ENCODE measurements at places on chromosomes 1 and 21.

GRCh38 chr1:2391931-2392509 is 379 bp downstream of the RER1 start:
- DNase-seq, result no peak

DNA sequence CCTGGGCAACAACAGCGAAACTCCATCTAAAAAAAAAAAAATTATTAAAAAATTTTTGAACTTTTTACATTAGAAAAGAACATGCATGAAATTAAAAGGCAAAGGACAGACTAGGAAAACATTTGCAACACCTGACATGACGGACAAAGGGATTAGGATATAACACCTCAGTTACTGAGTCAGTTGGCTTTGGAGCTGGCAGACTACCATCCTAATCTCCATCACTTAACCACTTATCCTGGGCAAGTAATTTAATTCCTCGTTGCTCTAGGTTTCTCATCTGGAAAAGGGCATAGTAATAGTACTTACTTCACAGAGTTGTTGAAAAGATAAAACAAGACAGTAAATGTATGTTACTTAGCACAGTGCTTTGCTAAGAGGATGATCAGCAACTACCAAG is 11.9 kb downstream of the HECTD3 start:
- DNase-seq, result no peak

- DNase-seq, result no peak
Observed at GRCh38 chr1:7420098-7420445, 351.0 kb upstream of the VAMP3 start.

DNA sequence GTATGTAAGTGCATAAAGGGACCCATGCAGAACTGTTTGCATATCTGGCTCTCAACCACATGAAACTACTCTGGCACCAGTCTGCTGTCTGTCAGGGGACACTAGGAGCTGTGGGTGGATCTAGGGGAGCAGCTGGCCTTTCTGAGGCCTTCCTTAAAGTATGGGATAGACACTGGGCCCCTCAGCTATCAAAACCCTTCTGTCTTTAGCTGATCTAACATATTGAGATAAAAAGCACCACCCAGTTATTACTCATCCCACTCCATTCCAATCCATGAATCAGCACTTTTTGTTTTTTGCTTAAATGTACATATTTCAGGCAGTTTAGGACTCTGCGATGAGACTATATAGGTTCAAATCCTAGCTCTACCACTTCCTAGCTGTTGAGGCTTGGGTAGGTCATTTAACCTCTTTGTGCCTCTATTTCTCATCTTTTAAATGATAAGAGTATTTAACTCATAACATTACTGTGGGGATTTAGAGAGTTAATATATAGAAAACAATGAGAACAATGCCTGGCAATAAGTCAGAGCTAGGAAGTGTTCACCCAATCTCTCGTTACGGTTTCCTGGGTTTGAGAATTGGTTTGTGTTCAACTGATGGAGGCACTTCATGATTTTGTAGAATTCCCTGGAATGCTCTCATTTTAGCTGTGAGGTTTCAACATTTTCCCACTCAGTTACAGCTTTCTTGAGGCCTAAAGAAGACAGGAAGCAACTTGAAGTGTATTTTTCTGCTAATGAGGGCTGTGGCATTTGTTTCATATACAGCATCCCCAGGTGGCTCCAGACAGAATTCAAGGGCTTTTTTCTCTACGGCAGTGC is 68.9 kb downstream of the LRIG2 start:
- DNase-seq, result no peak

- DNase-seq, result no peak
Observed at GRCh38 chr1:165248969-165249571, 107.4 kb downstream of the LMX1A start.

DNA sequence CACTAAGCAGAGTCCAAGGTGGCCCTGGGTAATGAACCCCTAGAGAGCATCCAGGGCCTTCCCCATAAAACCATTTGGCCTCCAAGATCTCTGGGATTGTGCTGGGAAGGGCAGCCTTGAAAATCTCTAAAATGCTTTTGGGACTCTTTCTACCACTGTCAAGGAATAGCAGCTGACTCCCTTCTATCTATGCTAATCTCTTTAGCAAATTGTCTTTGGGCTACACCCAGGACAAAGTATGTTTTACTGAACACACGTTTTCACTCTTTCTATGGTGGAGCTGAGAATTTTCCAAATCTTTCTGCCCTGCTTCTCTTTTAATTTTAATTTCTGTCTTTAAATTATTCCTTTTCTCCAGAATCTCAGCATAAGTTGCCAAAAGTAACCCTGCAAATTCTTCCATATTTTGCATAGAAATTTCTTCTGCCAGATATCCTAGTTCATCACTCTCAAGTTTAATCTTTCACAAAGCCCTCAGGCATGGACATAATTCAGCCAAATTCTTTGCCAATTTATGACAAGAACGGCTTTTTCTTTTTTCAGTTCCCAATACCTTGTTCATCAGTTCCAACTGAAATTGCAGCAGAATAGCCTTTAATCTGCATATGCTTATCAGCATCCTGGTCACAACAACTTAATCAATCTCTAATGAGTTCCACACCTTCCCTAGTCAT is 687.0 kb upstream of the ADGRL4 start:
- no peak for DNase-seq

GRCh38 chr1:39940253-39940652 is 14.7 kb upstream of the MFSD2A start:
- no peak for DNase-seq

GRCh38 chr1:2240270-2241156 is 12.4 kb downstream of the SKI start:
- no peak for DNase-seq

DNA sequence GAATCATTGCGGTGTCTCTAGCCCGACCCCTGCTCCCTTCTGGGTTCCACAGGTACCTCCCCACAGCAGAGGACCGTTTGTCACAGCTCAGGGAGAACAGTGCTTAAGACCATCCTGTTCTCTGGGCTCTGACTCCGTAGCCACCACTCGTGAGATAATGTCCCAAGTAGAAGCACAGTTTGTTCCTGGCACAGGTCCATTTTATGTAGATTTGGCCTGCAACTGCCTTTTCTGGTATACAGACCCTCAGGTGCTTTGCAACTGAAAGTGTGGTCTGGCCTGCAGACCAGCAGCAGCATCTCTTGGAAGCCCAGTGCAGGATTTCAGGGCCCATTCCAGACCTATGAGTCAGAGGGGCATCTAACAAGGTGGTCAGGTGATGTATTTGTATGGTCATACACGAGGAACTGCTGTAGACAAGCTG is 28.4 kb upstream of the TMEM125 start:
- DNase-seq, result no peak

GRCh38 chr1:223504741-223505140 is 111.5 kb downstream of the CCDC185 start:
- DNase-seq, result no peak

DNA sequence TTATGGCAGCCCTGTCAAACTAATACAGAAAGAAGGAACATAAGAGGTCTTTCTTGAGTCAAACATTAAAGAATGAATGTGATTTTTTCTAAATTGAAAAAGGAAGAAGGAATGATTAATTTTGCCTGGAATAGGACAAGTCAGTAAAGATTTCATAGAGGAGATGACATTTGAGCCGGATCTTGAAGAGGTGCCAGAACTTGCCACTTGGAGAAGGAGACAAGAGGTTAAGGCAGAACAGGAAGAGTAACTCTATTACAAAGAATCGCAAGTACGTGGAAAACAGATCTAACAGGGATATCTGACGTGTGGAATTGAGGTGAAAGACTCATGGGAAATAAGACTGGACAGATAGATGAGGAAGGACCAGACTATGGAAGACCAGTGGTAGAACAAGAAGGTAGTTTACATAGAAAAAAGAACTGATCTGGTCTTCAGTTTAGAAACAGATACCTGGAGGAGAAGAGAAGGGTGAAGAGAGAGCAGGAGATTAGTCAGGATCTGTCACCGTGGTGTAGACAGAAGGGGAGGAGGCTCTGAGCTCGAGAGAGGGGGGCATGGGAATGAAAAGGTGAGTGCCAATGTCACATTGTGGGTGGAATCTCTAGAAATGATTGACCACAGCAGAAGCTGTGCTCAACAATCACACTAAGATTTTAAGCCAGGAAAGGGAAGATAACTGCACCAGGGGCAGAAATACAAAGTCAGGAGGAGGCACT is 32.5 kb downstream of the RHOU start:
- DNase-seq, result no peak

DNA sequence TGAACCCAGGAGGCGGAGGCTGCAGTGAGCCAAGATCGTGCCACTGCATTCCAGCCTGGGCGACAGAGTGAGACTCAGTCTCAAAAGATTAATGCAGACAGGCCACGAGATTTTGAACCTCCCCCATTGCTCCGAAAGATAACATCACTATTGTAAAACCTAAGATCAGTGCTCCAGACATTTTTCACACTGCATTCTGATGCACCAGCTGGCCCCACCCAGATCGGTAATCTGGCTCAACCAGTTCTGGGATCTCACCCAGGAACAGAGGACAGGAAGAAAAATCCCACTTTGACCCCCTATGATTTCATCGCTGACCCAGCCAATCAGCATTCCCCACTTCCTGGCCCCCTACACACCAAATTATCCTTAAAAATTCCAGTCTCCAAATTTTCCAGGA is 10.7 kb upstream of the CSRP1 start:
- DNase-seq, result no peak

DNA sequence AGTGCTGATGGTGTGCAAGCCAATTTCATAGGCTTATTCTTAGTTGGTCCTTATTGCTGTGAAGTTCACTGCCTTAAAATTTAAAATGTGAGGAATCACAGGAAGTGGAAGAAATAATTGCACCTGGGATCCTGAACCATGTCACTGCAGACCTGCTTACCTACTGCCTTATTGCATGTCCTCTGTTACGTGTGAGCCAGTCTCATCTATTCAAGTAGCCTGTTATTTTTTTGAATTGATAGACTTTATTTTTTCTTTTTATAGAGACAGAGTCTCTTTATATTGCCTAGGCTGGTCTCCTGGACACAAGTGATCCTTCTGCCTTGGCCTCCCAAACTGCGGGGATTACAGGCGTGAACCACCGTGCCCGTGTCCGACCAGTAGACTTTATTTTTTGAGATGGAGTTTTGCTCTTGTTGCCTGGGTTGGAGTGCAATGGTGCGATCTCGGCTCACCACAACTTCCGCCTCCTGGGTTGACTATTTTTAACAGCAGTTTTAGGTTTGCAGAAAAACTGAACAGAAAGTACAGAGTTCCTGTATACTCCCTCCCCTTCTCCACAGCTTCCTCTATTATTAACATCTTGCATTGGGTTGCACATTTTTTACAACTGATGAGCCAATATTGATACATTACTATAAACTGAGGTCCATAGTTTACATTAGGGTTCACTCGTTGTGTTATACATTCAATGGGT is 14.0 kb upstream of the DISC1 start:
- DNase-seq, result no peak

DNA sequence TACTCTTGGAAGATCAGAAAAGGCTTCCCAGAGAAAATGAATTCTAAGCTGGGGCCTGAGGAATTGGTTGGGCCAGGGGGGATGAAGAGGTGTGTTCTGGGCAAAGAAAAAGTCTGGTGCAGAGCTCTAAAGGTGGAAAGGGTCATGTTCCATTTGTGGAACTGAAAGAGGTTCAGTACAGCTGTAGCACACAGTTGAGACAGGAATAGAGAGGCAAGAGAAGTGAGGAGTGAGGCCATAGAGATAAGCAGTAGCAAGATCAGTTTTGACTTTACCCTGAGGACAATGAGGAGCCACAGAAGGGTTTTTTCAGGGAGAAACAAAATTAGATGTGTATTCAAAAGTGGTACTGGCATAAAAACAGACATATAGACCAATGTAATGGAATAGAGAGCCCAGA is 30.3 kb upstream of the MUTYH start:
- no peak for DNase-seq

DNA sequence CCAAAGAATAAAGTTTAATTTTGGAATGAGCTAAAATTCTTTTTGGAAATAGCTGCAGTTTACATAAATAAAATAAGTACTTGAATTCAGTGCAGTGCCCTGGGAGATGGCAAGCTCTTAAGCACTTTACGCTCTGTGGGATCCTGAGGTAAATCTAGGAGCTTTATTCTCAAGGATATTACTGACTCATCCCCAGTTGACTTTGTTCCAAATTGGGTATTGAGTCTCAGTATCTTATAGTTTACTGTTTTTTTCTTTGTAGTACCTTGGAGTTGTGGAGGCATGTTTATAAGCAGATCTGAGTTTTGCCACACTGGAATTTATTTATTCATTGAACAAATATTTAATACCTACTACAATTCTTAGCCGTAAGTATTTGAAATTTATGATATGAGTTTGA is 27.4 kb upstream of the HRNR start:
- DNase-seq, result no peak

GRCh38 chr1:178912597-178912996 is 41.7 kb upstream of the ANGPTL1 start:
- DNase-seq, result no peak

GRCh38 chr1:32755098-32755809 is 52.7 kb upstream of the SYNC start:
- no peak for DNase-seq

DNA sequence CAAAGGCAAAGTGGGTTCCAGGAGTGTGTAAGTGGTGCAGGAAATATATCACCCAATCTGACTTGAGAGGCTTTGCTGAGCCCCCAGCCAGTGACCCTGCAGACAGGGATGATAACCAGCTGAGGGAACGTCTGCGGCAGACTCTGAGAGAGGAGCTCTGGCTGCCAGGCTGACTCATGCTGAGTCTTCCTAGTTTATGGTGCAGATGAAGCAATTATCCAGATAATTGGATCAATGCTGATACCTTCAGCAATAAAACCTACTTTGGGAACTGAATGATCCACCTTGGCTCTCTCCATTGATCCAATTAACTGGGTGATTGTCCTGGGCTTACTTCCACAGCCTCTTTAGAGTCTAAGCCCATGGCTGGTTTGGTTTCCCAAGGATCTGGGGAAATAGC is 7.3 kb downstream of the C8B start:
- no peak for DNase-seq

DNA sequence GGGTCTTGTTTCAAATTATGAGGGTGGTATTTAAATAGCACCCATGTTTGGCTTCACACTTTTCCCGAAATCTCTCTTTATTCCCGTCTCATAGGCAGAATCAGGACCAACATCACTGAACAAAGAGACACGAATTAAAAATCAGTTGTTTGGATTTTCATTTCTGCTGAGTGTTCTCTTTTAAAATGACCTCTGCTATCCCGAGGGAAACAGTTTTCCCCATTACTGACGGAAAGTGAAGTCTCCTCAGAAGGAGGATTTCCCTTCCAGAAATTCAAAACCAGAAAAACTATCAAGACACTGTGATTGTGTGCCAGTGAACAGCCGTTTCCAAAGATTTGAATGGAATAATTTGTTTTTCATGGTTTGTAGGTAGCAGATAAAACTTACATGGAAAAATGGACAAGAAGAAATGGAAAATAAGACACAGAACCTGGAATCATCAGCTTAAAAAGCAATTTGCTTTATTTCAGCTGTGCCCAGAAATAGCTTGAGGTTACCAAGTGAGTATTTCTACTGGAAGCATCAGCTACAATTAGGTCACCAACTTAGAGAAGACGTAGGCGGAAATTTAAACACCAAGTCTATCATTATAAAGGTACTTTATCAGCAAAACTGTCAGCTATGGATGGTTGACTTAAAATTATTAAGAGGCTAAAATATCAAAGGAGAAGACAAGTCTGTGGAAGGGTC is 68.5 kb downstream of the RUNX1 start:
- DNase-seq, result no peak

Data from HS-27A (cell line).